ENCODE measurements at places on chromosomes 12 and 14.

DNA sequence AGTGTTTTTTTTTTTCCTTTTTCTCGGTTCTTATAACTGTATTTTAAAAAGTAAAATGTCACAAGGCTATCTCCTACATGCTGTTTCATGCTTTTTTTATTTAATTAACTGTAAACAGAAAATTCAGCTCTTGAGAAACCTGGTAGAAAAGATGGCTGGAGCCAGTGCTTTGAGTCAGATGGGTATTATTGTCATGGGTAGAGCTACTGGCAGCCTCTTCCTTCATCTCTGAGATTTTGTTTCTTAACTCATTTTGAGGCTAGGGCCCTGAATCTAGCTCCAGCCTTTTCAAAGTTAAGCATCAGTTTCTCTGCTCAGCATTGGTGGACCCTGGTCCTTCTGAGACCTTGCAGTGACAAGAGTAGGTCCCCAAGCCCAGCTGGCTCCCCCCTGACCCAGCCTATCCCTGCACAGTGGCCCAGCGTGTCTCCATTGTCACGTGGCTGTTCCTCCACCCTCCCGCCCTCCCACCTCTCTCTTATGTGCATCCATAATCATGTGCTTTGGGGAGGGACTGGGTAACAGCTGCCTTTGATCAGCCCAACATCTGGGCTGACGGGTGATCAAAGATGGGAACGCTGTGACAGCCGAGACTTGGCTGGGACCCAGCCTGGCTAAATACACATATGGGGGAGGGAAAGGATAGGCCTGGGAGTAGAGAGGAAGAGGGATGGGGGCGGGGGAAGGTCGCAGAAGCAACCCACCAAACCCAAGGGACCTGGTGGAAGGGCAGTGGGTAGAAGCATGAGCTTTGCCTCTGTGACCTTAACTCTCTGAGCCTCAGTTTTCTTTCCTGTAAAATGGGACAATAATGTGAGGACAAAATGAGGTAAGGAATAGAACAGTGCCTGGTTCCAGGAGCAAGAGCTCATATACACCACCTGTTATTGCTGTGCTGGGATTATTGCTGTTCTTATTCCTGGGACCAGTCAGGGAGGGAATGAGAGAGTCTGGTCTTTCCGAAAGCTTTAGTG, 24.4 kb upstream of the RBM19 start:
- no peak for DNase-seq

GRCh38 chr14:55699131-55700057, 119.4 kb downstream of the KTN1 start:
- DNase-seq, result no peak

DNA sequence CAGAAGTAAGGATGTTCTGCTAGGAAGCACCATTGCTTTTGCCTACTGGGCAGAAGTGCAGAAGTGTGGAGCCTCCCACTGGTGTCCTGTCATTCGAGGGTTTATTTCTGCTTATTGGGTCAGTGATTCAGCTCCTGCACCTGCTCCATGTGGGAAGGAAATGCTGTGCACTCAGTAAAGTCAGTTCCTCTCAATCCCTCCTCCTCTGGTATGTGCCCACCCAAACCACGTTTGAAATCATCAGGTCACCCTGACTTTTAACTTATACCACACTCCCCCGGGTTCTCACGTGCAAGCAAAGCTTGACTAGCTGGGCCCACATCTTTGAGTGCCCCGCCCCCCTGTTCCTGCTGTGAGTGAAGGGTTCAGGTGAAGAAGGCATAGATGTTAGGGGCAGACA, 223.7 kb downstream of the CHST11 start:
- DNase-seq, result no peak

- DNase-seq, result no peak
These were observed 151.8 kb downstream of the FOXN3 start for GRCh38 chr14:89265234-89265633.

- no peak for DNase-seq
These were observed 19.6 kb downstream of the PROX2 start for GRCh38 chr14:74856366-74856765.

DNA sequence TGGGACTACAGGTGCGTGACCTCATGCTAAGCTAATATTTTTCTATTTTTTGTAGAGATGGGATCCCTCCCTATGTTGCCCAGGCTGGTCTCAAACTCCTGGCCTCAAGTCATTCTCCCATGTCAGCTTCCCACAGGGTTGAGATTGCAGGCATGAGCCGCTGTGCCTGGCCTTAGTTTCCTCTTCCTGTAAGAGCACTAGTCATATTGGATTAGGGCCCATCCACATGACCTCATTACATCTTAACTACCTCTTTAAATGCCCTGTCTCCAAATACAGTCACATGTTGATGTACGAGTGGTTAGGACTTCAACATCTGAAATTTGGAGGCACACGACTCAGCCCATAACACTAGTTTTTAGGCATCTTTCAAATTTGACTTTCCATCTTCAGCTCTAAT, 72.2 kb upstream of the RASSF3 start:
- DNase-seq, result no peak

DNA sequence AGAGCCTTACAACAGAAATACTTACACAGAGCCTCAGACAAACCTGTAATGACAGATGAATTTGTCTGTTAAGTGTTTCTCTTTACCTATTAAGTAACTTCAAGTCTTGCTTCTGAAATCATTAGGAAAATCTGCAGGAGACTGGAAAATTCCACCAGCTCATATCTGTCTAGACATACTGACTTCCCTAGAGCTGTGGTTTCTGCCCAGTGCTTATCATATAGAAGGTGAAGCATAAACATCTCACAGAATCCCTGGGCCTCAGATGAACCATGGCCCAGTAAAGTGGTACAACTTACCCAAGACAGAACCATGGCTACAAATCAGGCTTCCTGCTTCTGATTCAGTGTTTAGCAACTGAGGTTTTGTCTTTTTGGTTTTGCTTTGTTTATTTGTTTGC, 91.6 kb downstream of the EGLN3 start:
- DNase-seq, result no peak

GRCh38 chr12:5417500-5417899, 14.4 kb upstream of the NTF3 start:
- DNase-seq, result no peak

- no peak for DNase-seq
These were observed 4.7 kb upstream of the PLD4 start for GRCh38 chr14:104919993-104920315.

- no peak for DNase-seq
These were observed 25.4 kb upstream of the CCDC198 start for GRCh38 chr14:57519043-57519442.

- peak; percentile 2 for DNase-seq
These were observed 221.8 kb upstream of the SSTR1 start for GRCh38 chr14:37985826-37986470.

DNA sequence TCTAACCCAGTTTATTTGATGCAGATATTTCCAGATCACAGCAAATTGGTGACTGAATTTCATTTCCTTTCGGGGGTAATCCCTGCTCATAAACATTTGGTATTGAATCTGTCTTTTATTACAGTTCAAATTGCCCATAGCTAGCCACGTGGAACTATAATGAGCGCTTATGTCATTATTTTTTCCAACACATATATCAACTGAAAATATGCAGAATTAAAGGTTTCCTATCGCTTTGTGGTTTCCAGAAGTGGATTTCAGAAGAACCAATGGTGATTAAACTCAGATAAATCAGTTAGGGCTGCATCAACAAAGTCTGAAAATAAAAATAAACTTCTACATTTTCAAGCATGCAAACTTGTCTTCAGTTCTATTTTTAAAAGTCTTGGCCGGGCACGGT, 111.9 kb downstream of the PIK3C2G start:
- DNase-seq, result no peak

DNA sequence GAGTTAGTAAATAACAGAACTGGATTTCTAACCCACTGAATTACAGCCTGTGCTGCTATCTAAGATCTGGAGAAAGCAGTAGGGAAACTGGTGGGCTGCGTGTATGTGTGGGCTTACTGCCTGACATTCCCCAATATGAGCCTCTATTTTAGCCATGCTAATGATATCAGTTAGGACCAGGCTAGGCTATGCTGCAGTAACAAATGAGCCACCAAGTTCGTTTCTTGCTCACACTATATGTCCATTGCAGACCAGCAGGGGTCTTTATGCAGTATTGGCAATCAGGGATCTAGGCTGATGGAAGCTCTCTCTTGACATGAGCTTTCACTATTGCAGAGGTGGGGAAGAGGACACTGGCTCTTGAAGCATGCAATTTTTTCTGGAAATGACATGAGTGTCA, 40.4 kb downstream of the FOS start:
- no peak for DNase-seq

DNA sequence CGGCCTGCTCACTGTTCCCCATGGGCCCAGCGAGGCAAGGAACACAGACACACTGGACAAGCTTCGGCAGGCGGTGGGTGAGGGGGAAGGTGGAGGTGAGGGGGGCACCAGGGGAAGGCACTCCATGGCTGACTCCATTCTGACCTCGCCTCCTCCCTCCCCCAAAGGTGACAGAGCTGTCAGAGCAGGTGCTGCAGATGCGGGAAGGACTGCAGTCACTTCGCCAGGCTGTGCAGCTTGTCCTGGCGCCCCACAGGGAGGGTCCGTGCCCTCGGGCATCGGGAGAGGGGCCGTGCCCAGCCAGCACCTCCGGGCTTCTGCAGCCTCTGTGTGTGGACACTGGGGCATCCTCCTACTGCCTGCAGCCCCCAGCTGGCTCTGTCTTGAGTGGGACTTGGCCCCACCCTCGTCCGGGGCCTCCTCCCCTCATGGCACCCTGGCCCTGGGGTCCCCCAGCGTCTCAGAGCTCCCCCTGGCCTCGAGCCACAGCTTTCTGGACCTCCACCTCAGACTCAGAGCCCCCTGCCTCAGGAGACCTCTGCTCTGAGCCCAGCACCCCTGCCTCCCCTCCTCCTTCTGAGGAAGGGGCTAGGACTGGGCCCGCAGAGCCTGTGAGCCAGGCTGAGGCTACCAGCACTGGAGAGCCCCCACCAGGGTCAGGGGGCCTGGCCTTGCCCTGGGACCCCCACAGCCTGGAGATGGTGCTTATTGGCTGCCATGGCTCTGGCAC, 10.6 kb downstream of the MCRS1 start:
- DNase-seq, result no peak

Measured in stimulated activated CD4-positive, alpha-beta T cell treated with anti-CD3 and anti-CD28 coated beads, Interleukin-12 subunit alpha, Interleukin-12 subunit beta, amount 100 ng/mL, for 24 hours (primary cell).